ENCODE measurements at places on chromosomes 3 and 15.
A peak's percentile ranks its signal among the peaks of the same experiment; 100 is the strongest.

DNA sequence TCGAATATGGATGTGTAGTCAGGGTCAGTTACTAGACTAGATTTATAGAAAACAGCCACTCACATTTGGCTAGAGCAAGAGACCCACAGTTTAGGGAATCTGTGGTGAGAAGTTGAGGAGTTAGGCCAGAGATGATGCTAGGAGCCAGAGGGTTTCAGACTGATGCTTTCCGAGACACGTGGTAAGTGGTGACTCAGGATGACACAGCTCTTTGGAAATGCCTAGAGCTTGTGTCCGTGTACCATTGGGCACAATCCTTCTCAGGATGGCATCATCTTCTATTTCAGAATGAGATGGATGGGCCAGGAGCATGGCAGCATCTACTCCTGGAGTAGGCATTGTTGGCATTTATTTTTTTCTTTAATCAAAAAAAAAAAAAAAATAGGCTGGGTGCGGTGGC is 28.5 kb downstream of the PTPRG start:
- no peak overlapping the region for H3K4me3 ChIP-seq
- H3K27ac ChIP-seq = no peak overlapping the region
- H3K36me3 ChIP-seq = no peaks in the 10 kb centered on the region
- no peaks in the 10 kb centered on the region for H3K27me3 ChIP-seq
- no peak for DNase-seq

- no peaks in the 10 kb centered on the region for H3K36me3 ChIP-seq
- H3K4me1 ChIP-seq = no peaks in the 10 kb centered on the region
Observed at GRCh38 chr3:16028604-16029003, 145.9 kb upstream of the GALNT15 start.

DNA sequence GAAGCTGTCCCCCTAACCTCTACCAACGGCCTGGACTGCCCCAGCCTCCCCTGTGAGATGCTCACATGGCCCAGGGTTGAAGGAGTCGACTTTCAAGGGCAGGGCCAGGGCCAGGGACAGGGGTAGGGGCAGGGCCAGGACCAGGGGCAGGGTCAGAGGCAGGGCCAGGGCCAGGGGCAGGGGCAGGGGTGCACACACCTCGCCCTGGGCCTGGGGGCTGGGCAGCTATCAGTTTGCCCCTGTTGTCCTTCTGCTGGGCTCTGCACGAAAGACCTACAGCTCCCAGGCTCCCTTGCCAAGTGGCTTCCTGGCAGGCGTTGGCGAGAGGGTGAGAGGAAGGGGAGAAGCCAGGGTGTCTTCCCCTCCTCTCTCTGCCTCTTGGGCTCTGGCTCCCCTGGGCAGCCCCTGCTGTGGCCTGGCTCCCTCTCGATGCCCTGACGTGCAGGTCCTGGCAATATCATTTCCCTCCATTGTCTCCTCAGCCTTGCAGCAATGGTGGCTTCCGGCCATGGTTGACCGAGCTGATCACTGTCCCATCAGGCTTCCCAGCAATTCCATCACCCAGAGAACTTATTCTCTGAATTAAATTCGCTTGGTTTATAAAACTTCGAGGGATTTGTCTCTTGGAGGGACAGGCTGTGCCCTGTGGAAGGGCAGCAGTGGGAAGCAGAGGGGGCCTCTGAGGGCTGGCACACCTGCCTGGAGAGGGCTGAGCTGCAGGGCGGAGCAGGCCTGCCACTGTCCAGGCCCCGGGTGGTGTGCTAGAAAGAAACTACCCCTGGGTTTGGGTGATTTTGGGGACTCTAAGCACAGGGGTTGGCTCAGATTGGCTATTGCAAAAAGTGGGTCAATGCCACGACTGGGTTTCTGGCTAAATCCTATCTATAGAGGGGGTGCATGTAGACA is 13.9 kb downstream of the PRR23E start:
- no peak overlapping the region for H3K27ac ChIP-seq
- H3K27me3 ChIP-seq = no peaks in the 10 kb centered on the region
- H3K36me3 ChIP-seq = no peaks in the 10 kb centered on the region
- DNase-seq = no peak
- no peaks in the 10 kb centered on the region for H3K4me1 ChIP-seq

GRCh38 chr15:81749716-81750375 is 296.0 kb downstream of the MEX3B start:
- H3K4me3 ChIP-seq = no peak overlapping the region
- H3K27me3 ChIP-seq = no peaks in the 10 kb centered on the region
- no peaks in the 10 kb centered on the region for H3K36me3 ChIP-seq
- no peak overlapping the region for H3K27ac ChIP-seq
- H3K4me1 ChIP-seq = peaks cover 22% of the 10 kb centered on the region

- no peak for DNase-seq
- no peaks in the 10 kb centered on the region for H3K27me3 ChIP-seq
- H3K36me3 ChIP-seq = no peaks in the 10 kb centered on the region
Observed at GRCh38 chr3:73789825-73790444, 165.2 kb upstream of the PDZRN3 start.

GRCh38 chr3:152376351-152377183 is 107.8 kb downstream of the MBNL1 start:
- no peaks in the 10 kb centered on the region for H3K36me3 ChIP-seq
- no peak for DNase-seq
- no peaks in the 10 kb centered on the region for H3K27me3 ChIP-seq
- peak overlapping the region; percentile 47 for H3K27ac ChIP-seq

GRCh38 chr15:35244227-35244626 is 159.1 kb upstream of the NANOGP8 start:
- no peak overlapping the region for H3K27ac ChIP-seq
- no peaks in the 10 kb centered on the region for H3K4me1 ChIP-seq
- H3K36me3 ChIP-seq = no peaks in the 10 kb centered on the region
- H3K4me3 ChIP-seq = no peak overlapping the region

DNA sequence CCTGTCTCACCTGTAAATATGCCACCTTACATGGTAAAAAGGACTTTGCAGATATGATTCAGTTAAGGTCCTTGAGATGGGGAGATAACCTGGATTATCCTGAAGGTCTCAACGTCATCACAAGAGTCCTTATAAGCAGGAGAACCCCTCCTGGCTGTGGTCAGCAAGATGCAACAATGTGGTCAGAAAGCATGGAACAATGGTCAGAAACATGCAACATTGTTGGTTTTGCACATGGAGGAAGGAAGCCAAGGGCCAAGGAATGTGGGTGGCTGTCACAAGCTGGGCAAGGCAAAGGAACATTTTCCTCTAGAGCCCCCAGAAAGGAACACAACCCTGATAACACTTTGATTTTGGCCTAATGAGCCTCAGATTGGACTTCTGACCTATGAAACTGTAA is 9.4 kb upstream of the SUMF1 start:
- H3K36me3 ChIP-seq = no peaks in the 10 kb centered on the region
- no peak for DNase-seq
- H3K27ac ChIP-seq = no peak overlapping the region

GRCh38 chr3:40821315-40821714 is 296.6 kb downstream of the ZNF621 start:
- no peaks in the 10 kb centered on the region for H3K27me3 ChIP-seq
- DNase-seq = no peak
- H3K4me3 ChIP-seq = no peak overlapping the region
- no peak overlapping the region for H3K27ac ChIP-seq
- H3K36me3 ChIP-seq = no peaks in the 10 kb centered on the region
- no peaks in the 10 kb centered on the region for H3K4me1 ChIP-seq

- peaks cover 16% of the 10 kb centered on the region for H3K4me1 ChIP-seq
- no peaks in the 10 kb centered on the region for H3K36me3 ChIP-seq
- no peaks in the 10 kb centered on the region for H3K27me3 ChIP-seq
- DNase-seq = no peak
- H3K27ac ChIP-seq = no peak overlapping the region
Observed at GRCh38 chr3:23668430-23668904, 137.3 kb upstream of the UBE2E1 start.

- H3K4me3 ChIP-seq = no peak overlapping the region
- no peaks in the 10 kb centered on the region for H3K27me3 ChIP-seq
- H3K36me3 ChIP-seq = no peaks in the 10 kb centered on the region
Observed at GRCh38 chr3:40827942-40828688, 303.4 kb downstream of the ZNF621 start.

DNA sequence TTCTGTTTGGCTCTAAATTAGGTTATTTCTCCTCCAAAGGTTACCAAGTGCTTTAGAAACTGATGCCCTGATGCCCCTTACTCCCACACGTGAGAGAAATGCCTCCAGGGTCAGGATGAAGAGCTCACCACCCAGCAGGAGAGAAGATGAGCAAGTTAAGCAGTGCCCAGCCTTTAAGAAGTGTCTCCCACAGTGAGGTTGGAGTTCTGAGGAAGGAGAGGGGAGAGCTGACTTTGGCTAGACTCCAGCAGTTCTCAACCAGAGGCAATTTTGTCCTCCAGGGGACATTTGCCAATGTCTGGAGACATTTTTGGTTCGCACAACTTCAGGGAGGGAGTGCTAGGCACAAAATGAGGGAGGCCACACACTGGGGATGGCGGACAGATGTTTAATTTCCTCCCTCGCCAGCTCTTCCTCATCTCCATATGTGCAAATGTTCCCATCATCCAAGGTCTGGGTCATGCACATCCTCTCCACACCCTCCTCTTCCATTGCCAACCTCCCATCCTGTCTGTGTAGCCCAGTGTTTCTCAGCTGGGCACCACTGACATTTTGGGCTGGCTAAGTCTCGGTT is 50.6 kb upstream of the SLC7A14 start:
- H3K4me1 ChIP-seq = no peaks in the 10 kb centered on the region
- no peak overlapping the region for H3K4me3 ChIP-seq
- H3K36me3 ChIP-seq = no peaks in the 10 kb centered on the region
- no peak overlapping the region for H3K27ac ChIP-seq

DNA sequence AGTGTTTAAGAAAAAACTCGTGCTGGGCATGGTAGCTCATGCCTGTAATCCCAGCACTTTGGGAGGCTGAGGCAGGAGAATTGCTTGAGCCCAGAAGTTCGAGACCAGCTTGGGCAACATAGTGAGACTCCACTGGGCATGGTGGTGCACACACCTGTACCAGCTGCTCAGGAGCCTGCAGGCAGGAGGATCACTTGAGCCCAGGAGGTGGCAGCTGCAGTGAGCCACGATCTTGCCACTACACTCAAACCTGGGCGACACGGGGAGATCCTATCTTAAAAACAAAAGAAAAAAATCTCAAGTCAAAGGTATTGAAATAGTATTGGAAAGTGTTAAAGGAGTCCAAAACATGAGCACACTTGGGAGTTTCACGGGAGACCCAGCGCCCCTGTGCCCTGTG is 14.0 kb downstream of the KLF13 start:
- no peaks in the 10 kb centered on the region for H3K27me3 ChIP-seq
- peaks cover 100% of the 10 kb centered on the region for H3K4me1 ChIP-seq
- H3K4me3 ChIP-seq = no peak overlapping the region
- H3K27ac ChIP-seq = no peak overlapping the region

- no peaks in the 10 kb centered on the region for H3K36me3 ChIP-seq
- peaks cover 19% of the 10 kb centered on the region for H3K4me1 ChIP-seq
- DNase-seq = no peak
- no peak overlapping the region for H3K4me3 ChIP-seq
- no peaks in the 10 kb centered on the region for H3K27me3 ChIP-seq
- H3K27ac ChIP-seq = no peak overlapping the region
Observed at GRCh38 chr3:61805510-61806080, 244.2 kb downstream of the PTPRG start.

DNA sequence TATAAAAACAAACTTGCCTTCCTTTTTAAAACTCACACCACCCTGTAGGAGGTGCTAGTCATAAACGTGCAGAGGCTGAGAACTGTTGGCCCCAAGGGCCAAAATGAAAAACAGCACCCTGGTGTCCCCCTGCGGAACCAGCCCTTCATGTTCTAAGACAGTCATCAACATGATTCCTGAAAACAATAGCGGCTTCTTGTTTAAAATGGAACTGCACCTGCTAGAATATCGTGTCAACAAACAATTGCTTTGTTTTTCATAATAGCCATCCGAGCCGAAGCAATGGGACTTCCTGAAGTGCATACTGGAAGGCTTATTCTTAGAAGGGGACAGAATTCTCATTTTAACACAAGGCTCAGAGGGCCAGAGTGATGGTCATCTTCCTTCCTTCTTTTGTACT is 43.7 kb downstream of the MECOM start:
- no peaks in the 10 kb centered on the region for H3K27me3 ChIP-seq
- H3K27ac ChIP-seq = no peak overlapping the region
- H3K36me3 ChIP-seq = no peaks in the 10 kb centered on the region
- H3K4me1 ChIP-seq = no peaks in the 10 kb centered on the region
- H3K4me3 ChIP-seq = no peak overlapping the region

- DNase-seq = no peak
- H3K36me3 ChIP-seq = no peaks in the 10 kb centered on the region
- no peak overlapping the region for H3K4me3 ChIP-seq
- H3K4me1 ChIP-seq = no peaks in the 10 kb centered on the region
Observed at GRCh38 chr3:165635791-165636683, 201.2 kb downstream of the BCHE start.

DNA sequence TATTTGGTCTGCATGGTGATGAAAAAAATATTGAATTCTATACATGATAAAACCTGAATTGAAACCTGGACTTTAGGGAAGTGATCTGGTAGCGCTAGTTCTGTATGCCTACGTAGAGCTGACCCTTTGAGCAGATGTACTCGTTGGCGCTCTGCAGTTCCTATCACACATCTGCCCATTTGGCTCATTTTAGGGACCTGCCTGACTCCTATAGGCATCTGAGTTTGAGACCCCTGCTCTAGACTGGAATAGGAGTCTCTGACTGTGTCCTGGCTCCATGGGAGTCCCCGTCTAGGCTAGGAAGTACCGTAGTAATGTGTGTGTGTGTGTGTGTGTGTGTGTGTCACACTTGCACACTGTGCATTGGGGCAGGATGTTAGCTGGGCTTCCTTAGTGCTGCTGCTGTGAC is 21.2 kb downstream of the STARD5 start:
- H3K27me3 ChIP-seq = no peaks in the 10 kb centered on the region
- H3K4me1 ChIP-seq = peaks cover 18% of the 10 kb centered on the region
- no peaks in the 10 kb centered on the region for H3K36me3 ChIP-seq
- H3K4me3 ChIP-seq = no peak overlapping the region
- peak overlapping the region; percentile 71 for H3K27ac ChIP-seq

- H3K27me3 ChIP-seq = no peaks in the 10 kb centered on the region
- H3K4me3 ChIP-seq = no peak overlapping the region
- no peak for DNase-seq
- H3K27ac ChIP-seq = no peak overlapping the region
- H3K4me1 ChIP-seq = peaks cover 6% of the 10 kb centered on the region
Observed at GRCh38 chr3:187983484-187984124, 170.4 kb upstream of the LPP start.

DNA sequence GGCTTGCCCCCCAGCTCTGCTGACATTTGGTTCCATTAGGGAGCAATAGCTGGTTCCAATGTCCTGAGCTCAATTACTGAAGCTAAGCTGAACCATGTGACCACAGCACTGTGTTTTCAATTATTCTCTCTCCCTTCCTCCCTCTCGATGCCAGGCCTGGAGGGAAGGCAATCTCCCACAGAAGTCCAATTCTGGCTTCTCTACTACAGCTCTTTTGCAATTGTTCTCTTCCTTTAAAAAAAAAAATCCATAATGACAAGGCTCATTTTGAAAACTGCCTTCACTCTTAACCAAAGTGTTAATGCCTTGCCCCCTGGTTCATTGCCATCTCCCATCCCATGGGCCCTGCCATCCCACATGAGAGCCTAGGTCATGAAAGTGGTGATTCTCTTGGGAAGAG is 24.8 kb downstream of the IL16 start:
- H3K4me3 ChIP-seq = no peak overlapping the region
- DNase-seq = no peak
- no peaks in the 10 kb centered on the region for H3K27me3 ChIP-seq
- H3K4me1 ChIP-seq = peaks cover 33% of the 10 kb centered on the region
- H3K36me3 ChIP-seq = no peaks in the 10 kb centered on the region

- H3K27ac ChIP-seq = no peak overlapping the region
- no peak overlapping the region for H3K4me3 ChIP-seq
- H3K36me3 ChIP-seq = no peaks in the 10 kb centered on the region
- H3K27me3 ChIP-seq = no peaks in the 10 kb centered on the region
- peaks cover 4% of the 10 kb centered on the region for H3K4me1 ChIP-seq
- DNase-seq = no peak
Observed at GRCh38 chr3:179141890-179142289, 6.3 kb upstream of the PIK3CA start.

GRCh38 chr3:61250784-61251173 is 473 bp downstream of the FHIT start:
- H3K4me1 ChIP-seq = peaks cover 8% of the 10 kb centered on the region
- peak; percentile 8 for DNase-seq
- peak overlapping the region; percentile 68 for H3K27ac ChIP-seq

Measured in esophagus squamous epithelium (tissue), 5 donors.